ENCODE measurements at places on chromosomes 6 and 20.
A peak's percentile ranks its signal among the peaks of the same experiment; 100 is the strongest.

DNA sequence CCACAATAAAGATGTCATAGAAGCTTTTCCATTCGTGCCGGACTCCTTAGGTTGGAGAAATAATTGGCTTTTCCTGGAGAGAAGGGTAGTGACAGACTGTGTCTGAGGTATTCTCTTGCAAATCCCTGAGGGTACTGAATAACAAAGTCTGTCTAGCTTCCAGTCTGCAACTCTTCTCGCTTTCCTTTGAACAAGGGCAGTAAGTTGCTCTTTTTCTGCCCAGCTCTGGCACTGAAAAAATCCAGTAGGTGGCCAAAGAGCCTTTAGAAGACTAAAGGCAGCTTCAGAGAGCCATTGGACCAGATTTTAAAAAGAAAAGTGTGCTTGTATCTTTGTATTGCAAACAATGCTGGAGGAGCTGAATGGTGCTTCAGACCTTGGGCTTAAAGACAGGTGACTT lies 20.7 kb upstream of the RREB1 start:
- DNase-seq, result no peak

GRCh38 chr6:136635615-136636014 lies 85.4 kb upstream of the MAP7 start:
- DNase-seq, result no peak

DNA sequence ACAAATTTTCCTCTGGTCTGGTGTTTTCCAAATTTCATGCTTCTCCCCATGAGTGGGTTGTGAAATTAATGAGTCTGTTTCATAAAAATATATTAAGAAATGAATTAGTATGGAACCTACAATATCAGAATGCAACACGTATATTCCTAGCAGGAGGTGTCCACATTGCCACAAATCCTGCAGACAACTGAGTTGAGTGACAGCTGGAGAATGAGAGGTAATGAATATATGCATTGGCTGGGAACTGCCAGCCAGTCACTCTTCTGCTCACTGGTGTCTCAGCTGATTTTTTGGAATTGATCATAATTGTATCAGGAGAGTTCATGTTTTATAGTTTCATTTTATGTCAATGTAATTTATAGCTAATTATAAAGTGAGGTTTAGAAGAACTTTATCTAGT lies 6.3 kb upstream of the ARFGEF3 start:
- no peak for DNase-seq

DNA sequence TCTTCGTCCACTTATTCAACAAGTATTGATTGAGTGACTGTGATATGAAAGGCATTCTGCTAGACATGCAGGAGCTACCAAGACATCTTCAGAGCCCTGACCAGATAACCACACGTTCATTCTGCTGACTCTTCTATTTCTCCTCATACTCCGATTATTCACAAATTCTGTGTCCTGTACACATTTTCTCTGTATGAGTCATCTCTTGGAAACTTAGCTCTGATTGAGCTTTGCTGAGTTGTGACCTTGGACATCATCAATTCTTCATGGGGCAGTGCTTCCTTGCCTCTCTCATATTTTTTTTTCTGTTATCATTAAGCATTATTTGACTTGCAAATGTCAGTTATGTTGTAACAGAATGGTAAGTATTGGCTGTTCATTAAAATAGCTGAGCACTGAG lies 351.6 kb upstream of the CNR1 start:
- no peak for DNase-seq

- DNase-seq, result no peak
Observed at GRCh38 chr6:87908978-87909811, 138.4 kb upstream of the SPACA1 start.

- peak; percentile 10 for DNase-seq
Observed at GRCh38 chr20:49508435-49509199, 26.1 kb upstream of the KCNB1 start.
